Stimulated activated CD4-positive, alpha-beta T cell treated with anti-CD3 and anti-CD28 coated beads, Interleukin-15, amount 100 ng/mL, for 1 hour (primary cell): ENCODE measurements at places on chromosomes 4 and X.

- DNase-seq: no peak
These were observed 14.2 kb downstream of the ATP5ME start for GRCh38 chr4:659851-660250.

GRCh38 chrX:132119283-132119682, 8.5 kb downstream of the FRMD7 start:
- no peak for DNase-seq

DNA sequence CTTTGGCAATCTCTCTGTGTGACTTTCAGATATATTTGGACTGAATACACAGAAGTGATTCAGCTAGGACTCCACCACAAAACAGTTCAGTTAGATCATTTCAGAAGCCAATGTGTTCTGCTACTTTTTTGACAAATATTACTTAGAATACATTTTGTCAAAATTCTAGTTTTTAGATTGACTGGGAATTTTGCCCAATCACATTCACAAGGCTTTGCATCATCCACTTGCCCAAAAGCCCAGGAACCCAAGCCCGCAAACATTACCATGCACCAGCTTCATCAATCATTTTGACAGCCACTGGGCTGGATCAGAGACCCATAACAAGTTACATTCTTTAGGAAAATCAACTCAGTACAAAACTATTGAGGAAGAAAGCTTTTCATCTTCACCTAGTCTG, 256.6 kb upstream of the NDST3 start:
- DNase-seq: no peak

GRCh38 chr4:171793723-171794122, 19.5 kb upstream of the GALNTL6 start:
- DNase-seq: no peak

DNA sequence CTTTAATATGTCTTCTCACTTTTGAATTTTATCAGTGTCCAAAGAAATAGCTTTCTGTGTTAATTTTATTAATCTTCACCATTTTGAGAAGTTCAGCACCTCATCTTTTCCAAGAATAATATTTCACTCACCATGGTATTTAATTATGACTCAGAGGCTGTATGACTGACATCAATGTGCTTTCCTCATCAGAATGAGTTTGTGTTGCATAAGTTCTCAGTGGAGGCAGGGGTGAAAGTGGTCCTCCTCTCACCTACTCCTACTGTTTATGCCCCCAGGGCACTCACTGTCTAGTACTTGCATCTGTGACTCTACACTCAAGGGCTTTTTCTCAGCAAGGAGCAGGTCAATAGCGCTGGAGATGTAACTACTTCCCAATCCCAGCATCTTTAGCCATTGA, 905.3 kb upstream of the INTU start:
- DNase-seq: no peak
